ENCODE measurements at places on chromosomes 3 and 15.

GRCh38 chr3:142507241-142507640, 59.4 kb upstream of the XRN1 start:
- no peak for DNase-seq

DNA sequence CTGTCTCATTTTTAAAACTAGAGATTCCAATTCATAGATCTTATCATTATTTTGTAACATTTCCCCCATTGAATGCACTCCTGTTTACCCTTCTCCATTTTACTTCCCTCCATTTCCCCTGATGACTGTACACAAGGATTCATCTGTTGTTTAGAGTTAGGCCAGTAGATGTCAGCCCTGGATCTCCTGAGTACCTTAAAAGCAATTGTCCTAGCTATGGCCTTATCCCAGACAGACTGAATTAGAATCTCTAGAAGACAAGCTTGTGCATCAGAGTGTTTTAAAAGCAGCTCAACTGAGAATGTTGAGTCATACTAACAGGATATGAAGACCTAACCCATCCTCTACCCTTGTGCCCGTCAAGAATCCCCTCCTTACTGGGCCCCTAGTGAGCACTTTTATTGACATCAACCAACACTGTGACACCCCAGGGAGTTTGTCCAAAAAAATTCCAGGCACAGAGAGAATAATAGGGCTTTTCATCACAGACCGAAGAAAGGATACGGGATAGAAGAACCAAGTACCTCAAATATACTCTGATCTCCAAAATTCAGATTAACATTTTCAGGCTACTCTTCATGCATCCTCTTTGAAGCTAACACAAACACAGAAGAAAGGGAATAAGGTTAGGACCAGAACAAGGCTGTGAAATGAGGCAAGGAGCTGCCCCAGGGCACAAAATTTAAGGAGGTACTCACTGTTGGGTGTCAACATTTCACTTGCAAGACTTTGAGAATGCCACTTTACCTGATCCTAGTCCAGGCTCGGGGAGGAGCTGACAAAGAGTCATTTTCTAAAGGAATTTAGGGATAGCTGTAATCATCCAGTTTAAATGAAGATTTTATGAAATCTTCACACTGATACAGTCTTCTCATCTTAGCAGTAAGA, 17.1 kb downstream of the ZBED2 start:
- DNase-seq = no peak

- DNase-seq = no peak
These were observed 7.9 kb upstream of the MST1R start for GRCh38 chr3:49911611-49912010.

DNA sequence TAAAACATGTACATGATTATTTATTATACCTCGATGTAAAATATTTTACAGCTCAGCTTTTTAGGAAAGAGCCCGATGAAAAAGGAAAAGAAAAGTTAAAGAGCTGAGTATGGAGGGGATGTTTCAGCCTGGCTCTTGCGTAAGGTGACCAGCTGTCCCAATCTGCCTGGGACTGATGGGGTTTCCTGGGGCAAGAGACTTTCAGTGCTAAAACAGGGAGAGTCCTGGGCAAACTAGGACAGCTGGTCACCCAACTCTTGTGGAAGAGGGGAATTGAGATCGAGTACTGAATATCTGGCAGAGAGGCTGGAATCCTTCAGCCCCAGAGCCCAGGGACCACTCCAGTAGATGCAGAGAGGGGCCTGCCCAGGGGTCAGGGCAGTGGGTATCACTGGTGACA, 21.0 kb downstream of the DUOX2 start:
- DNase-seq = no peak

- DNase-seq = no peak
These were observed 24.6 kb downstream of the PPARG start for GRCh38 chr3:12313519-12313918.

DNA sequence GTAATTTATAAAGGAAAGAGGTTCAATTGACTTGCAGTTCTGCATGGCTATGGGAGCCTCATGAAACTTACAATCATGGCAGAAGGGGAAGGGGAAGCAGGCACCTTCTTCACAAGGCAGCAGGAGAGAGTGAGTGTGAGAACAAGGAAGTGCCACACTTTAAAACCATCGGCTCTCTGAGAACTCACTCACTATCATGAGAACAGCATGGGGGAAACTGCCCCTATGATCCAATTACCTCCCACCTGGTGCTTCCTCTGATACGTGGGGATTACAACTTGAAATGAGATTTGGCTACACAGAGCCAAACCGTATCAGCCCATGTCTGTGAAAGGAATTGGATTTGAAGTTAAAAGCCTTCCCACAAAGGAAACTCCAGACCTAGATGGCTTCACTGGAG, 39.1 kb downstream of the TKT start:
- DNase-seq = no peak

GRCh38 chr3:14031271-14031670, 93.4 kb downstream of the CHCHD4 start:
- no peak for DNase-seq

DNA sequence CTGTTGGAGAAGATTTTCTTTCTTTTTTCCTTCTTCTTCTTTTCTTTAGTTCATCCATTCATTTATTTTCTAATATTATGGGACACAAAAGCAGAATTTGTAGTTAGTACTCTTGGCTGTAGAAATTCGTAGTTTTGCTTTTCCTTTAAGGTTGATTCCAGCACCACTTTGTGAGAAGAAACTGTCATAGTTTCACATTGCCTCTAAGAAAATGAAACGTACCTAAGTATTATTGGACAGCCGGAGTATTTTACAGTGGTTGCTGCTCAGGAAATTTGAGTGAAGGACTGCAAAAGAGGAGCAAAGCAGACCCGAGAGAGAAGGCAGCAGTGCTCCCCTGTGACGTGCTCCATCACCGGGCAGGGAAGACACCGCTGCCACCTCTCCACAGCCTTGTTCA, 48.1 kb downstream of the PLCL2 start:
- no peak for DNase-seq

DNA sequence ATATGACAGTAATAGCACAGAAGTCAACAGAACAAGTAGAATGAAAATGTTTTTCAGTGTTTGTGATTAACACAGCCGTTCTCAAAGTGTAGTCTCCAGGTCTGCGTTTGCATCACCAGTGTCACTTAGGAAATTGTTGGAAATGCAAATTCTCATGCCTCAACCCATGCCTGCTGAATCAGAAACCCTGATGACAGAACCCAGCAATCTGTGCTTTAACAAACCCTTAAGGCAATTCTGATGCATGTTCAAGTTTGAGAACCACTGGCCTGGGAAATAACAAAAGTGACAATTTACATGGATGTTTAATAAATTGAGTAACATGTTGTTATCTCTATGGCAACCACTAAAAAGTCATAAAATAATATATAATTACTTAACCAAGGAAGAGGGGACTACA, 103.1 kb upstream of the ATP11B start:
- no peak for DNase-seq

- no peak for DNase-seq
These were observed 32.5 kb downstream of the NR2F2 start for GRCh38 chr15:96362755-96363651.

DNA sequence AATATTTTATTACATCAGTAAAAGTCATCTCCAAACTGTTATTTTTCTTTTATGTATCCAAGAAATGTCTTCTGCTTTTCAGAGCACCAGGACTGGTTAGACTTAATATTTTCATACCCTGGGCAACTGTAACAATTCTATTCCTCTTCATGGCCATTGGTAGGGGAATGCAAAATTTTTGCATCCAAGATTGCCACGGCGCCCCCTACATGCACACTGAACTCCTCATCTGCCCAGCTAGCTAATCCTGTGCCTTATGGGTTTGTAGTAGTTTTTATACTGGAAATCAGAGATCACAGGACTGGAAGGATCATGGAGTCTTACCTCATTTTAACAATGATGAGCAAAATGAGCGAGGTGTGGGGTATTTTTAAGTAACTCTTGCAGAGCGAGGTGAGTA, 74.2 kb downstream of the CRTC3 start:
- peak; percentile 57 for DNase-seq

DNA sequence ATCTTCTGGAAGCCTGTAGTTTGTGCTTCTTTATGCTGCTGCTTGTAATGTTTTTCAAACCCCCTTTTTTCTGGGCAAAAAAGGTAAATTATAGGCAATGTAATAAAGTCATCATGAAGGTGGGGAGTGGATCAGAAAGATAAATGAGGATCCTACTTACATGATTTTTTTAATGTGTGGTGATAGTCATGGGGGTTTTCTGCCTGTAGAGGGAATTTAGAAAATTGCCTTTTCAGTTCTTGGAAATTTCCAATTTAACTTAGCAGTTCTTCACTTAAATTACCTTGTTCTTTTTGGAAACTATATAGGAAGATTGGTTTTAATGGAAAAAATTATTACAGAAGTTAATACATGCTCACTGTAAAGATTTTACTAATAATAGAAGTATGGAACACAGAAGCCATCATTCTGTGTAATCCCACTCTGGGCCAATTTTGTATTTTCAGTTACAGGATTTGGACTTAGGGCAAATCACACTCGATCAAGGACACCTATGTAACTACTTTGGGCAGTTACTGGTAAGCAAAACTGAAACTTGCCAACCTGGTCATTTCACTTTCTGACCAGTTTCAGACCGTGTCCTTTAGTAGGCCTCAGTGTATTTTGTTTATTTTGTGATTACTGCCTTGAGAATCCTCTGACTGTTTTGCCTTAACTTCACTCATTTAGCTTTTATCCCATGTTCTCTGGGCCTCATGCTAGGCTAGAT, 10.5 kb upstream of the SCAANT1 start:
- no peak for DNase-seq

- DNase-seq = no peak
These were observed 563.6 kb downstream of the VGLL3 start for GRCh38 chr3:86427343-86427742.

DNA sequence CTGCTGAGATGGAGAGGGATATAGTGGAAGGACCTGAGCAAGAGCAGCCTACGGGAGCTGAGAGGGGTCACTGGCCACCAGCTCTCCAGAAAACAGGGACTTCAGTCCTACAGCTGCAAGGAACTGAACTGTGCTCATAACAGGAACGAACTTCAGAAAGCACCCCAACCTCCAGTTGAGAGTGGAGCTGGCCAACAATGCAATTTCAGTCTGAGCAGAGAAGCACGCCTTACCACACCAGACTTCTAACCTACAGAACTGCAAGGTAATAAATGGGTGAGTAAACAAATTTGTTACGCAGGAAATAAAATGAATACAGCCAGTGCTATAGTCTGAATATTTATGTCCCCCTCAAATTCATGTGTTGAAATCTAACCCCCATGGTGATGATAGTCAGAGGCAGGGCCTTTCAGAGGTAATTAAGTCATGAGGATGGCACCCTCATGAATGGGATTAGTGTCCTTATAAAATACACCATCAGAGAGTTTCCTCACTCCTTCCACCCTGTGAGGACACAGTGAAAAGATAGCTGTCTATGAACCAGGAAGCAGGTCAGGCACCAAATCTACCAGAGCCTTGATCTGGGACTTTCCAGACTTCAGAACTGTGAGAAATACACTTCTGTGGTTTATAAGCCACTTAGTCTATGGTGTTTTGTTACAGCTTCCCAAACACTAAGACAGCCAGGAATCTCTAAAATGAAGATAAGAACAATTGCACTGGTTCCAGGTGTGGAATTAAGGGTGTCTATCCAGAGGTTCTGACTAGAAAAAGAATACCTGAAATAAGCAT, 58.6 kb downstream of the SYNM start:
- DNase-seq = no peak

- no peak for DNase-seq
These were observed 86.3 kb downstream of the FBXL22 start for GRCh38 chr15:63683343-63683951.

DNA sequence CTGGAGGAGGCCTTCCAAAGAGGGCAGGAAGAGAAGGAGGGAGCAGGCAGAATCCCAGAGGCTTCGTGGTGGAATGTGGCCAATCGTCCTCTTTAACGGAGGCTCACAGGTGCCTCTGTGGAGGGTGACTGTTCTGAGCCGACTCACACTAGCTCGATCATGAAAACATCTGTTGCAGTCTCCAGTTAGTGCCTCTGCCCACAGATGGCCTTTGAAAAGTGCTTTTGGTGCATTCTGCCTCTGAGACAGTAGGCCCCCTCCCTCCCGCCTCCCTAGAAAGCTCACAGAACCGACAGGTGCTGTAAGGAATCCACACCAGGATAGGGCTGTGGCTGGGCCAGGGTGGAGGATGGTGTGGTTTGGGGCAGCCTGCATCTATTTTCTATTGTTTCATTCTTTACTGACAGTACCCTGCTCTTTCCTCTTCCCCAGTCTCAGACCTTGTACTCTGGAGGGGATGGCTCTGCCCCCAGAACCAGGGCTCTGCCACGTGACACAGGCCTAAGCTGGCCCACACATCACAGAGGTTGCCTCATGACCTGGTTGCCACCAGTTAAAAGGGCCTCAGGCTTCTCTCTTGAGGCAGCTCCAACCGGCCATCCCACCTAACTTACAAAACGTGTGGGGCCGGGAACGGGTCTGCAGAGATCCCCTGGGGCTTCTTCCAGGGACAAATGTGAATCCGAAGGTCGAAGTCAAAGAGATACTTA, 27.2 kb upstream of the PIGZ start:
- DNase-seq = no peak

GRCh38 chr3:152069871-152070270, 196.4 kb downstream of the SUCNR1 start:
- no peak for DNase-seq

DNA sequence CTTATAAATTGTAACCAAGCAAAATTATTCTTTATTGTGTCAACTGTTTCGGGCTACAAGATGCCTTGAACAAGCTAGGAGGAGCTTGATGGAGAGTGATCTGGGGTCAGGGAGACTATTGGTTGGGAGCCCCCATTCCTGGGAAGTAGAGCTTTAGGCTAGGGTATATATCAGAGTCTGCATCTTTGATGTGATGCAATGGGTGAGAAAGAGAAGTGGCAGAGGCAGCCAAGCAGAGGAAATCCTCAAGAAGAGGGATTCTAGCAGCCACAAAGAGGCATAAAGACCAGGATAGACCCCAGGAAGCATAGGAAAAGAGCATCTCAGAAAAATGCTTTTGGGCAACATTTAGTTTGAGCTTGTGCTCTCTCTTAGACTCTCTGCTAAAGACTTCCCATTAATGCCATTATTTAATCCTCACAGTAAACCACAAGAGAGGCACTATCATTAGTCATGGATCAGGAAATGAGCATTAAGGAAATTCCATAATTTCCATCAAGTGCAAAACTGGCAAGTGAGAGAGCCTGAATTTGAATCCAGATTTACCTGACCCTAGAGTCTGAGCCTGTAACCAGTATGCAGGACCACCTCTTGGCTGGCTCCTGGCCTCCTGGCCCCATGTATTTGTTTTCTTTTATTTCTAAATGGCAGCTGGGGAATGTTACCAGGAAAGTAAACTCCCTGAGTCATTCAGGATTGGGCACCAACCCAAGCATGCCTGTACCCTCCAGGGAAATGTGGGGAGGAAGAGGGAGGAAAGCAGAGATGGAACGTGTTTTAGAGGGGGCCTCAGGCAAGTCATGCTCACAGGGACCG, 118.7 kb downstream of the RPL22L1 start:
- DNase-seq = no peak

GRCh38 chr3:127675651-127676391, 3.1 kb downstream of the ABTB1 start:
- DNase-seq = no peak

Data from CD4-positive, alpha-beta T cell treated with Interleukin-4 for 1 hour (primary cell).